ENCODE measurements at places on chromosomes 3 and 15.

- no peak for DNase-seq
Measured at GRCh38 chr3:106086636-106087035, 217.8 kb upstream of the CBLB start.

DNA sequence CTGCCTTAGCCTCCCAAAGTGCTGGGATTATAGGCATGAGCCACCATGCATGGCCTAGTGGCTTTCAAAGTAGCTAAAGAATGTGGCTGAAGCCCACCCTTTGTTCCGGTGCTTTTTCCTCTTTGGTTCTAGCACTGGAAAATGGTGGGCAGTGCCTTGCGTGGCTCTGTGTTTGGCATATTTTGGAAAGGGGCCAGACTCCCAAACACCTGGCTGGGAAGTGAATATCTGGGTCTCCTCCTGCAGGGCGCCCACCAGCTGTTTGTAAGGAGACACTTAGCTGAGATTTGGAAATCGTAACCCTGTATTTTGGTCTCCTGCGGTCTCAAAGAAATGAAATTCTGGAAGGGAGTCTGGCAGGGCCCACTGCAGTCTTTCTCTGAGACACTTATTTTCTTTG, 336.4 kb downstream of the IL20RB start:
- DNase-seq, result no peak

DNA sequence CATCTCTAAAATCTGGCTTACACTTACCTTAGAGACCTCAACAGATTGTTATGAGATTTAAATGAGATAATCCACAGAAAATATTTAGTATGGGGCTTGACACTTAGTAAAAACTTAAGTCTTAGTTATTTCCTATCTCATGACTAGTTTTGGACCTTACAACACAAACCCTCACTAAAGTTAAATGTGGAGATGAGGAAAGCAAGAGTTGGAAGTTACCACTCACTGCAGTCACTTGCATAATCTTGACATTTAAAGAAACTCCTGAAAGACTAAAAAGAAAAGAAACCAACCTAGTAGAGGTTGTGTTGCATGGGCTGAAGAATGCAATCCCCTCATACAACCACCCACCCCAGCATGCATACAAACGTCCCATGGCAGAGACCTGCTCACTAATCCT, 40.1 kb downstream of the ITGB5 start:
- no peak for DNase-seq

DNA sequence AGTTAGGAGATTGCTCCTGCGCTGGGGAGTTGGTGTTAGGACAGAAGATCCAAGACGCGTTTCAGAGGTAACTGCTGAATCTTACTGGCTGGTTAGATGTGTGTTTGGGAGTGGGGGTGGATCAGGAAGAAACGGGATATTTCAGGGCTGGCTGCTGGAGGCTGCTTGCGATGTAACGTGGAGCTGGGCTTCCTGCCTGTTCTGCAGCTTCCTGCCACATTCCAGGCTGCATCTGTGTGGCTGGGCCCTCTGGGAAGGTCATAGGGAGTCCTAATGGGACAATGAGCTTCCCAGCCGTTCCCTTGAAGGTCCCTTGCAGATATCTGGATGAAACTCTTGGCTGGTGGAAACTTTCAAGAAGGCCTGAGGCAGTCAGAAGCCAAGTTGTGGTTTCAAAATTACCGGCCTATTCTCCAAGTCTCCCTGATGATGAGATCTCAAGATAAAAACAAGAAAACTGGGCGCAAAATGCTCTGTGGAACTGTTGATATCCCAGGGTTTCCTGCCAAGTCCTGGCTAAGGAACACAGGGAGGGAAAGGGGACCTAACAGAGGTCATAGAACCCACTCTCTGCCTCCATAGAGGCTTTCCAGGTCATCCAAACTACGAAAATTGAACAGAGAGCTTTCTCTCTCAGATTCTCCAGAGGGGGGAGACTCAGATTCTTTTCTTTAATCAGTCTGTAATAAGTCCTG, 67.0 kb downstream of the NOX5 start:
- no peak for DNase-seq

GRCh38 chr3:194340757-194341400, 10.2 kb downstream of the CPN2 start:
- DNase-seq, result no peak

GRCh38 chr3:46829699-46830208, 33.5 kb downstream of the MYL3 start:
- no peak for DNase-seq

DNA sequence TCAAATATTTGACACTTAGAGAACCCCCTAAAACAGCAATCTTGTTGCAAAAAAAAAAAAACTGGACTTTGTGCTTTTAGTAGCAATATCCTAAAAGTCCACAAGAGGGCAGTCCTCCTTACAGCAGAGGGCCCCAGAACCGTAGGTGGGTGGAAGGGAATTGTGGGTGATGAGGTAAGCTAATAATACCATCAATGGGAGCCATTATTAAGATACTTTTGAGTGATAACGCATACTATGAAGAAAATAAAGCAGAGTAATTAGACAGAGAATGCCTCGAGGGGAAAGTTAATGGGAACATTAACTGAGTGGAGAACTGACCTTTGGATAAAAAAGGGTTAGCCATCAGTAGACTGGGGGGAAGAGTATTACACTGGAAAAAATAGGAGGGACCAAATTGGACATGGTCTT, 229.9 kb downstream of the THRB start:
- DNase-seq, result no peak

DNA sequence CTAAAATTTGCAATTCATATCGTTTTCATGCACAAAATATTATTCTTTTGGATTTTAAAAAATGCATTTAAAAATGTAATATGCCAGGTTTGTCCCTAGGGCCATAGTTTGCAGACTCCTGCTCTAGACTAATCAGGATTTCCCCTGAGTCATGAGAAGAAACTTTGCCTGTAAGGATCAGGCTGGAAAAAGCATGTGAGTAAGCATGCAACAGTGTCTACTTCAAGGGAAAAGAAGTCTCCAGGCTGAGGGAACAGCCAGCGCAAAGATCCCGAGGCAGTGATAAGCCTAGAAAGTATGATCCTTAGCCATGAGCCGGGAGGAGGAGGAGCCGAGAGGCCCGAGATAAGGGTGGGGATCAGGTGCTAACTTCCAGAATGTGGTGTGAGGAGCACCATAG, 382.8 kb upstream of the CFAP20DC start:
- DNase-seq, result no peak

DNA sequence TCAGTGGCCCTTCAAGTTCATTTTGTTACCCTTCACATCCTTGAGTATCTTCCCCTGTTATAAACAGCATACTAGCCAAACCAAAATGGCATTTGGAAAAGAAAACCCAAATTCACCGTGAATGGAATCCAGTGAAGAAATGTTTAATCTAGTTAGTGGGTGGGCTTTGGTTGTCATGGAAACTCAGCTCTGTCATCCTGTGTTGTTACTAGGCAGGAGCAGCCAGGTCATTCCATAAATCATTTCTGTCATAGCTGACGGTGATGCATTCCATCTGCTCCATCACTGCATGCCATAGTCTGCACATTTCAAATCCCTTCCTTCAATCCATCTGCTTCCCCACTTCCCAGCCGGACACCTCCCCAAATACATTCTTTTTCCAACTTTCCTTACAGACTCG, 140.4 kb upstream of the CGNL1 start:
- no peak for DNase-seq

DNA sequence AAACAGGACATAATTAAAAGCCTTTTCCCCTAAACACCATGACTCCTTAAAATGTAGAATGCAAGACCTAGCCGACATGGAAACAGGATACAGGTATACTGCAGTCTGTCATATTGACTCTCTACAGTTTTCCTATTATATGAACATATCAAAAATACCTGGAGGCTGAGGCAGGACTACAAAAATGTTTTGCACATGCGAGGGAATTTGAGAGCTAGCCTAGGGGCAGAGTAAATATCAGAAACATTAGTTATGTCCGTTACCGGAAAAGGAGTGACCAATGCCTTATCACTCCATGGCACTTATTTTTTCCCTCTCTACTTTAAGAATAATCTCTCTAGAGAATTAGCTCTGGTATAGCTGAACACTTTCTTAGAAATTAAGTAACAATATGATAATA, 732.3 kb downstream of the TUSC7 start:
- no peak for DNase-seq

DNA sequence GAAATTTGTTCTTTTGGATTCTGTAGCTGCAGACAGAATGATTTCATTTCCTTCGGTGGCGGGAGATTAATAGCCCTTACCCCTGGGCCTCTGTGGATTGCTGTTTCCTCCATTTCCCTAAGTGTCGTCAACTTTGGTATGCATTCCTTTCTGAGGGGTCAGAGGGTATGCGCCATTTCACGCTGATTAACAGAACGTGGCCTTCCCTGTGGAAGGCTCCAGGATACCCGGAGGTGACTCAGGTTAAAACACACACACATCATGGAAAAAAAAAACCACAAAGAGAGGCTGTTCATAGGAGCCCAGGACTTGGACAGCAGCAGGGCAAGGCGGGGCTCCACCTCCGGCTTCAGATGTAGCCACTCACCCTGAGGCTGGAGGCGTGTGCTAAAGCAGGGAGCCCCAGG, 51.9 kb downstream of the EPHB1 start:
- no peak for DNase-seq

- no peak for DNase-seq
Measured at GRCh38 chr3:28634019-28634418, 285.4 kb upstream of the AZI2 start.

- DNase-seq, result no peak
Measured at GRCh38 chr3:126607214-126607908, 47.6 kb downstream of the TXNRD3 start.

- no peak for DNase-seq
Measured at GRCh38 chr3:47541583-47542108, 28.1 kb upstream of the ELP6 start.

GRCh38 chr15:43763819-43764446, 12.8 kb downstream of the ELL3 start:
- DNase-seq, result no peak

DNA sequence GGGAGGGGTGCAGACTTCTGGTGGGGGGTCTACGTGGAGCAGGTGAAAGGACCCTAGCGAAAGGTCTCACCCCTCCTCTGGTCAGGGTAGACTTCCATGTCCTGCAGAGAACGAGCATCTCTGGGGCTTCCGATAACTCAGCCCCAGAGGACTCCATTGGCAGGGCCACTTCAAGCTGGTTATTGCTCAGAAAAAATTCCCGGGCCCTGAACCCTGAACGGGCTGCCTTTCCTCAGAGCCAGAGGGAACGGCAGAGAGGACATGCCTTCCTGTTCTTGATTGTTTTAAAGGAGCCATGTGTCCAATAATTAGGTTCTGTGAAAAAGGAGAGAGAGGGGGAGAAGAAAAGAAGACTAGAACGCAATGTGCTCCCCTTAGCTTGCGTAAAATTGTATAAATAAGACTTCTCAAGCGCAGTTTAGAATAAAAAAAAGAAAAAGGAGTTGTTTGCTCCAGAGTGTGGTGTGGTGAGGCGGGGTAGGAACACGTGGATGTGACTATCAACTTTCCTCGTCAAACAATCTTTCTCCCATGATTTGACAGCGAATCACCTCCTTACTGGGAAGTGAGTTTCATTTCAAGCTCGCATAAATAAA, 193.4 kb upstream of the UBE2E1 start:
- no peak for DNase-seq

GRCh38 chr15:26295336-26296085, 432.4 kb upstream of the ATP10A start:
- no peak for DNase-seq

- DNase-seq, result peak; percentile 3
Measured at GRCh38 chr3:58490860-58491501, 915 bp upstream of the KCTD6 start.

DNA sequence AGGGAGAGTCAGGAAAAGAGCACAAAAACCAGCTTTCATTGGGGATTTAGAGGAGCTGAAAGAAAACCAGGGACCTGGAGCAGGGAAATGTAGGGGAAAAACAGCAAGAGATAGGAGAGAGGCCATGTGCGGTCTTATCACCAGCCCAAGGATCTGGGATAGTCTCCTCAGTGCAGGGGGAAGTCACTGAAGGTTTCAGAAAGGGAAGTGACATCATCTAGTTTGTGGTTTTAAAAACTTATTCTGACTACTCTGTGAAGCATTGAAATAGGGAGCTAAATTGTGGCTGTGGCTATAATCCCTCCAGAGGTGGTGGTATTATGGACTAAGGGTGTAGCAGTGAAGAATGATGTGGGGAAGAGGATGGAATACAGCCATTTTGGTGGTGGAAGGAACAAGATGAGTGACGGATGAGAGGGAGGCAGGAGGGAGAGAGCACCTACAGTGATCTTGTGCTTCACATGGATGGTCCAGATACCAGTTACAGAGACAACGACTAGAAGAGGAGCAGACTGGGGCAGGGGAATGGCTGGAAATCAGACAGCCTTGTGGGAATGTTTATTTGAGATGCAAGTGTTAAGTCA, 72.7 kb downstream of the HMG20A start:
- no peak for DNase-seq

- no peak for DNase-seq
Measured at GRCh38 chr3:184796551-184796950, 15.4 kb upstream of the VPS8 start.

- no peak for DNase-seq
Measured at GRCh38 chr15:65877749-65878148, 8.5 kb downstream of the RAB11A start.

DNA sequence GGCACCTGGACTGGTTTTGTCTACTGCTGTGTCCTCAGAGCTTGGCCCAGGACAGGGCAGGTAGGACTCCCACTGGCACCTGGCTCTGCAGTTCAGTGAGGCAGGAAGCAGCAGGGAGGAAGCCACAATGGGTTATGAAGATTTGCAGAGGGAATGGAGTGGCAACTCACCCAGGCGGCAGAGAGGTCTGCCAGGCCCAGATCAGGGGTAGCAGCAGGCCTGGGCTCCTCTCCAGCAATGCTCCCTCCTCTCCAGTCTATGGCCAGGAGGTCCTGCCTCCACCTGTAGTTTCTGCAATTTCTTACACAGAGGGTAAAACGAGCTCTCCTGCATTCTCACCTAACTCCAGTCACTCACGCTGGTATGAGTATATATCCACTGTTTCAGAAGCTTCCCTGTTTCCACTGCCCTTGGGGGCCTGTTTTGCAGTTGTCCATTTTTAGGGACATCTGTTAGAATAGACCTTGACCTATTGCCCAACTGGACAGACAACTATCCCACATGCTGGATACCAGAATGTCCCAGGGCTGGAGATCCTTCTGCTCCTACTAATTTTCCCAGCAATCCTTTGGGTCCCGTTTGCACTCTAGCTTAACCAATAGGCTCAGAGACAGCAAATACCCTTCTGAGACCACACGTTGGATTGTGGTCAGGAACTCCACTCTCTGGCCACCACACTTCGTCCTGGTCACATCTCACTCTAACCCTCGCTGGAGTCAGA, 35.2 kb downstream of the HMCES start:
- no peak for DNase-seq

DNA sequence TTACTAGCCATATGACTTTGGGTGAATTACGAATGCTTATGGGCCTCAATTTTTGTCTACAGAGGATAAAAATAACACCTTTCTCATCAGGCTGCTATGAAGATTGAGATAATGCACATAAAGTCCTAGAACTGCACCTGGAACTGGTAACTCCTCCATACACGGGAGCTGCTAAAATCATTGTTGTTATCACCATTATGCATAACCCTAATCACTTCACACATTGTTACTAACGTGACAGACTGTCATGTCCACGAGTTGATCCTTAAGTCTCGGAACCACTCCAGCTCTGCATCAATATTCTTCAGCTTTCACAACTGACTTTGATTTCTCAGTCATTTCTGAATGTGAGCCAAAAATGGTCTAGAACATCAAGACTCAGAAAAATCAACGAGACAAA, 64.1 kb downstream of the RFTN1 start:
- no peak for DNase-seq
